ENCODE measurements at places on chromosomes 2 and 18. TPM values are rescaled to one million over a fixed set of nuclear protein-coding genes. Genes with fewer than 3 reads are reported as not detected.

DNA sequence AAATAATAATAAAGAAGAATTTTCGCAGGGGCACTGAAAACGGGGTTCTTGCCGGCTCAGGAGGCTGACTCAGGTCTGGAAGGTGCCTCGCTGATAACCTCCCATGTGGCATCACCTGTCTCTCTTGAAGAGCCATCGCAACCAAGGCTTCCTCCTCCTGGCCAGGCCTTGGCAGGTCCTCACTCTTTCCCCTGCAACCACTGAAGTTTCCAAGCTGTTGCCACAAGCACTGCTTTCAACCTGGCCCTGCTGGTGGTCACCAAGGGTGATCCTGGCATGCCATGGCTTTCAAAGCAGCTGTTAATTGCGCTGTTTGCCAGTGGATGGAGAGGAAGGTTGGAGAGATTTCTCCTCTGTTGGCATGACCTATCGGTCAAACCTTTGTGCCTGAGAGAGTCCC is 163.6 kb upstream of the COPS8 start:
- peaks cover 3% of the 10 kb centered on the region for H3K36me3 ChIP-seq
- H3K4me3 ChIP-seq = no peak overlapping the region
- no peaks in the 10 kb centered on the region for H3K4me1 ChIP-seq
- DNase-seq = no peak

AKAIN1 gene
- total RNA-seq = not detected

DNA sequence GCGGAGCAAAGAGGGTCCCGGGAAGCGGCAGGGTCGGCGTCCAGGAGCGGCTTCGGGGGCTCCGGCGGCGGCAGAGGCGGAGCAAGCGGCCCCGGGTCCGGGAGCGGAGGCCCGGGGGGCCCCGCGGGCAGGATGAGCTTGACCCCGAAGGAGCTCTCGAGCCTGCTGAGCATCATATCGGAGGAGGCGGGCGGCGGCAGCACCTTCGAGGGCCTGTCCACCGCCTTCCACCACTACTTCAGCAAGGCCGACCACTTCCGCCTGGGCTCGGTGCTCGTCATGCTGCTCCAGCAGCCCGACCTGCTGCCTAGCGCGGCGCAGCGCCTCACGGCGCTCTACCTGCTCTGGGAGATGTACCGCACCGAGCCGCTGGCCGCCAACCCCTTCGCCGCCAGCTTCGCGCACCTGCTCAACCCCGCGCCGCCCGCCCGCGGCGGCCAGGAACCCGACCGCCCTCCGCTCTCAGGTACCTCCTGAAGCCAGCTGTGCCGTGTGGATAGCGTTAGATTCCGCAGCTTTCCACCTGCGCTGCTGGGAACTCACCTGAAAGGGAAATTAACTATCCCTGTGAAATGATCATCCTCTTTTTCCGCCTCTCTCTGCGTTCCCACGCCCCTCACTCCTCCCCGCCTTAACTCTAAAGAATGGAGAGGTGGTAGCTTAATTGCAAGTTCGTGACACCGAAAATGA is 472 bp downstream of the CNOT11 start:
- peak; percentile 66 for DNase-seq
- peaks cover 35% of the 10 kb centered on the region for H3K4me1 ChIP-seq
- peaks cover 3% of the 10 kb centered on the region for H3K36me3 ChIP-seq
- H3K27me3 ChIP-seq = no peaks in the 10 kb centered on the region

COL4A4 gene
- total RNA-seq = 0.23 TPM

GRCh38 chr2:72955228-72956049 is 38.1 kb downstream of the EMX1 start:
- no peak for DNase-seq
- peak overlapping the region; percentile 77 for H3K27ac ChIP-seq
- H3K27me3 ChIP-seq = no peaks in the 10 kb centered on the region
- no peaks in the 10 kb centered on the region for H3K36me3 ChIP-seq
- H3K4me1 ChIP-seq = peaks cover 33% of the 10 kb centered on the region

- H3K27me3 ChIP-seq = peaks cover 7% of the 10 kb centered on the region
- H3K36me3 ChIP-seq = peaks cover 3% of the 10 kb centered on the region
- no peak overlapping the region for H3K4me3 ChIP-seq
Observed at GRCh38 chr2:212683346-212684097, 144.9 kb upstream of the ERBB4 start.

GRCh38 chr2:120060088-120060623 is 47.3 kb downstream of the EPB41L5 start:
- no peak overlapping the region for H3K27ac ChIP-seq
- H3K4me1 ChIP-seq = peaks cover 3% of the 10 kb centered on the region
- H3K4me3 ChIP-seq = no peak overlapping the region
- peaks cover 8% of the 10 kb centered on the region for H3K36me3 ChIP-seq

- H3K27ac ChIP-seq = no peak overlapping the region
- peaks cover 9% of the 10 kb centered on the region for H3K36me3 ChIP-seq
- no peak for DNase-seq
- peaks cover 49% of the 10 kb centered on the region for H3K27me3 ChIP-seq
Observed at GRCh38 chr2:127422559-127423477, 4.6 kb downstream of the PROC start.

DNA sequence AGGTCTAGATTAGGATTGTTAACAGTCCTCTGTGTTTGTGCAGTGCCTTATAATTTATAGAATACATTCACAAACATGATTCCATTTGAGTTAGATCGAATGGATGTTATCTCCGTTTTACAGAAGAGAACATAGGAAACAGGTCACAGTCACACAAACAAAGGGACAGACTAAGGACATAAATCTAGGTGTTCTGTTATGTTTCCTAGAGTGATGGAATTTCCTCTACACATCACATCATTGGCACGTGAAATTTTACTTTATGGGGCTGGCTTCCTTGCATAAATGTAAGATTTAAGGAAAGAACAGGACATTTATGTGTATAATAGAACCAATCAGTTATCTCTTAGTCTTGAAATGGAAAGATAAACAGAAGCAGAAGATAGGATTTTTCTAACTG is 6.4 kb downstream of the TRIM54 start:
- no peak for DNase-seq
- peaks cover 7% of the 10 kb centered on the region for H3K36me3 ChIP-seq
- H3K27ac ChIP-seq = no peak overlapping the region
- no peak overlapping the region for H3K4me3 ChIP-seq
- H3K4me1 ChIP-seq = peaks cover 3% of the 10 kb centered on the region
- H3K27me3 ChIP-seq = peaks cover 64% of the 10 kb centered on the region

GRCh38 chr2:233464056-233464455 is 102.5 kb downstream of the USP40 start:
- no peak for DNase-seq
- H3K4me1 ChIP-seq = peaks cover 9% of the 10 kb centered on the region
- no peak overlapping the region for H3K27ac ChIP-seq
- H3K27me3 ChIP-seq = no peaks in the 10 kb centered on the region
- peaks cover 23% of the 10 kb centered on the region for H3K36me3 ChIP-seq

DNA sequence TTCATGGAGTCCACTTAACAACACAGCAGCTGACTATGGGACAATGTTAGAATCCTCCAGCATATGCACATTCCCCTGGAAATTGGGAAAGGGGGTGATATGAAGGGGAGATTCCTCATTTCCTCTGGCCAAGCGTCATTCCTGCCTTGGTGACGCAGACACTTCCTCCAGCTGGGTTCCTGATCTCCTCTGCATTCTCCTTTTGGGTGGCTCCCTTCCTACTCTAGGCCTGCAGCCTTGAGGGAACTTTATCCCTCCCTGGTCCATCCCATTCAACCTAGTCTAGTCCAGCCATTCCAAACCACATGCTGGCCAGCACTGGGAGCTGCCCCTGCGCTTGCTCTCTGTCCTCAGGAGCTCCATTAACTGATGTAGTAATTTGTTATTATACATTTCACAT is 216.8 kb downstream of the VAPA start:
- H3K27ac ChIP-seq = no peak overlapping the region
- H3K36me3 ChIP-seq = no peaks in the 10 kb centered on the region
- no peak for DNase-seq

DPP10 gene
- total RNA-seq = not detected

MEMO1 gene
- 41.7 TPM for total RNA-seq

DNA sequence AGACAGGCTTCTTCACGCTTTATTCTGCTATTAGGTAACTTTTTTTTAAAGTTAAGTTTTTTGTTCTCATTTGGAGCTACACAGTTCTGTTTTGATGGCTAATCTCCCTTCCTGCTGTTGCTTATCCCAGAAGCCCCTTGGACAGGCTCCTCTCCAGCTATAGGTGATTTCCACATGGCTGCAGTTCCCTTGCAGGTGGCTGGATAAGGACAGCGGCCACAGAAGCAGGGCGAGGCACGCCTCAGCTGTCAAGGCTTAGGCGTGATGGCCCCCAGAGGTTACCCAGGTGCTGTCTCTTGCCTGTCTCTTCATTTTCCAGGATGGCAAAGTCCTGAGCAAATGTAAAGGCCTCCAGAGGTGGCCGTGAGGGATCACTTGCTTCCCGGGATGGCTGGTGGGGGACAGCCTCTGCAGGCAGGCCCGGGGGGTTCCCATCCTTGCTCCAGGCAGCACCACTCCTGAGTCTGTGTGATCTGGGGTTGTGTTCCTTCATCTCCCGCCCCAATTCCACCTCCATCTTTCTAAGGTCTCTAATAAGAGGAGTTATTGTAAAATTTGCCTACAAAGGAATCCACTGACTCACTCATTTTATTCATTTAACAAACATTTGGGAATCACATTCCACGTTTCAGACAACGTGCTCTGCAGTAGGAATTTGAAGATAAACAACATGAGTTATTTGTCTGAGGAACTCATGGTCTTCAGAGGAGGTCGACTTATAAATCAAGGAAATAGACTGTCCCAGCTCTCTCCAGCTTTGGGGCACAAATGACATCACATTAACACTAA is 53.4 kb downstream of the NAPG start:
- H3K27ac ChIP-seq = peak overlapping the region; percentile 51
- H3K36me3 ChIP-seq = no peaks in the 10 kb centered on the region
- peak overlapping the region; percentile 3 for H3K4me3 ChIP-seq
- no peaks in the 10 kb centered on the region for H3K27me3 ChIP-seq
- no peak for DNase-seq

GRCh38 chr2:63047321-63048279 is 3.0 kb upstream of the OTX1 start:
- H3K27me3 ChIP-seq = peaks cover 79% of the 10 kb centered on the region
- H3K4me1 ChIP-seq = peaks cover 31% of the 10 kb centered on the region
- H3K27ac ChIP-seq = no peak overlapping the region

DNA sequence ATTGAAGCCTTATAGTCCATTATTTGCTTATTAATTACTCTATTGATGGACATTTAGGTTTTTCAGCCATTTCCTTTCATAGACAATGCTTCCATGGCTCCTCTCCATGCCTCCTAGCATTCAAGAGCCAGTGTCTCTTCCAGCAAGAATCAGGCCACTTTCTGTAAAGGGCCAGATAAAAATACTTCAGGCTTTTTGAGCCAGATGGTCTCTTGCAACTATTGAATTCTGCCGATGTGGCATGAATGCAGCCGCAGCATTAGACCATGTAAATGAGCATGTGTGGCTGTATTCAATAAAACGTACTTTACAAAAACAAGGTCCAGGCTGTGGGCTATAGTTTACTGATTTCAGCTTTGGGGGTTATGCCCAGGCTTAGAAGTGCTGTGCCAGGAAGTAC is 38.5 kb downstream of the TRAF3IP1 start:
- H3K27ac ChIP-seq = no peak overlapping the region
- DNase-seq = no peak
- no peak overlapping the region for H3K4me3 ChIP-seq
- peaks cover 9% of the 10 kb centered on the region for H3K4me1 ChIP-seq

DNA sequence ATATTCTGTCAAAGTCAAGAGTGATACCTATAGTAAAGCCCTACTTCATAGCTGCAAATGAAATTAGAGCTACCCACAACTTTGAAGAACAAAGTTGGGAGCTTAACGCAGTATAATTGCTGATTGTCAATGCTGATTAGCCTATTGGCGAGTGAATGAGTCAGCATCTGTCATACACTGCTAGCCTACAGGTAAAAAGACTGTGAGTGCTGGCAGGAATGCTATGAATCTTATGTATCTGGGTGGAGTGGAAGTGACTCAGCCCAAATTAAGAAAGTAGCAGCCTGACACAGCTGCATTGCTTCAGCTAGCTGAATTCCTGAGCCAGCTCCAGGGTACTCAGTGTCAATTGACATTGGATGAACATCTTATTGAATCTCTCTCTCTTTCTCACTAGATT is 179.4 kb upstream of the DCC start:
- H3K4me3 ChIP-seq = no peak overlapping the region
- no peaks in the 10 kb centered on the region for H3K27me3 ChIP-seq
- H3K27ac ChIP-seq = no peak overlapping the region
- no peak for DNase-seq
- H3K36me3 ChIP-seq = no peaks in the 10 kb centered on the region

DNA sequence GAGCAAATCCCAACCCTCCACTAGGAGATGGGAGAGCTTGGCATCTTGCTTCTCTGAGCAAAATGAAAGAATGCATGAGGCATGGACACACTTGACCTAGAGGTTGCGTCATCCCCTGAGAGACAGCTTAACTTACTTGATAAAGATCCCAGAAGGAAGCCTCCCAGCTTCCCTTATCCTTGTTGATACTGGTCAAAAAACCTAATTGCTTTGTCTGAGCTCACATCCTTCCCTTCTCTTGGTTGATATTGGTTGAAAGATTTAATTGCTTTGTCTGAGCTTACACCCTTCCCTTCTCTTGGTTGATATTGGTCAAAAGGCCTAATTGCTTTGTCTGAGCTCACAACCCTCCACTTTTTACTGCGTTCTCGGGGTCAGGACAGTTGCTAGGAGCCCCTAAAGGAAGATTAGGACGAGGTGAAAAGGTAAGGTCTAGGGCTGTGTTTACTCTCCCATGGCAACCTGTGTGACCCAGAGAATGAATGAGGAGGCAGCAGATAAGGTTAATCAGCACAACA is 12.2 kb upstream of the BOD1L2 start:
- H3K4me1 ChIP-seq = no peaks in the 10 kb centered on the region
- no peak for DNase-seq
- H3K27ac ChIP-seq = no peak overlapping the region
- no peak overlapping the region for H3K4me3 ChIP-seq
- peaks cover 38% of the 10 kb centered on the region for H3K27me3 ChIP-seq

GRCh38 chr18:7105268-7105667 is 12.3 kb downstream of the LAMA1 start:
- no peak for DNase-seq
- no peaks in the 10 kb centered on the region for H3K27me3 ChIP-seq
- no peak overlapping the region for H3K27ac ChIP-seq
- H3K4me1 ChIP-seq = no peaks in the 10 kb centered on the region
- H3K36me3 ChIP-seq = no peaks in the 10 kb centered on the region

GRCh38 chr18:59323931-59324622 is 5.6 kb upstream of the CPLX4 start:
- H3K27ac ChIP-seq = no peak overlapping the region
- no peak overlapping the region for H3K4me3 ChIP-seq
- no peaks in the 10 kb centered on the region for H3K36me3 ChIP-seq
- DNase-seq = no peak
- H3K4me1 ChIP-seq = no peaks in the 10 kb centered on the region

- H3K4me3 ChIP-seq = no peak overlapping the region
- no peak for DNase-seq
- H3K36me3 ChIP-seq = peaks cover 2% of the 10 kb centered on the region
Observed at GRCh38 chr2:109225170-109225782, 96.3 kb downstream of the SH3RF3 start.

- no peak overlapping the region for H3K4me3 ChIP-seq
- no peaks in the 10 kb centered on the region for H3K4me1 ChIP-seq
- no peaks in the 10 kb centered on the region for H3K36me3 ChIP-seq
- peaks cover 25% of the 10 kb centered on the region for H3K27me3 ChIP-seq
- no peak overlapping the region for H3K27ac ChIP-seq
Observed at GRCh38 chr18:35938562-35938961, 33.9 kb upstream of the RMP24 start.

Measured in T-helper 17 cell (primary cell).